NCI-H2107 (cell line): ENCODE measurements at places on chromosomes 13 and 19.

- no peak for DNase-seq
Measured at GRCh38 chr13:46232281-46232680, 20.6 kb downstream of the LRRC63 start.

DNA sequence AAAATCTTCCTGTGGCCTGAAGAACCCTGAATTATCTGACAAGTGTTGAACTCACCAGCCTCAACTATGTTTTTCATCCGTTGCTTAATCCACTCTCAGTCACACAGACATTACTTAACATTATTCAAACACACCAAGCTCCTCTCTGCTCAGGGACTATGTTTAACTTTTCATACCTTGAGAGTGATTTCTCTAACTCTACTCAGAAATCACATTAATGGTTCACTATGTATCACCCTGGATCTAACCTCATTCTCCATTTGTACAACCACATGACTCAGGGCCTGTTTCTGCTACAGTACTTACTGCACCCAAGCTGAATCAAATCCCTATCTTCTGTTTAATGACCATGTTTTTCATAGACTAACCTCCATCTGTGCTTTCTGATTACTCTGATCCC is 553.7 kb upstream of the PRR20A start:
- DNase-seq: no peak

DNA sequence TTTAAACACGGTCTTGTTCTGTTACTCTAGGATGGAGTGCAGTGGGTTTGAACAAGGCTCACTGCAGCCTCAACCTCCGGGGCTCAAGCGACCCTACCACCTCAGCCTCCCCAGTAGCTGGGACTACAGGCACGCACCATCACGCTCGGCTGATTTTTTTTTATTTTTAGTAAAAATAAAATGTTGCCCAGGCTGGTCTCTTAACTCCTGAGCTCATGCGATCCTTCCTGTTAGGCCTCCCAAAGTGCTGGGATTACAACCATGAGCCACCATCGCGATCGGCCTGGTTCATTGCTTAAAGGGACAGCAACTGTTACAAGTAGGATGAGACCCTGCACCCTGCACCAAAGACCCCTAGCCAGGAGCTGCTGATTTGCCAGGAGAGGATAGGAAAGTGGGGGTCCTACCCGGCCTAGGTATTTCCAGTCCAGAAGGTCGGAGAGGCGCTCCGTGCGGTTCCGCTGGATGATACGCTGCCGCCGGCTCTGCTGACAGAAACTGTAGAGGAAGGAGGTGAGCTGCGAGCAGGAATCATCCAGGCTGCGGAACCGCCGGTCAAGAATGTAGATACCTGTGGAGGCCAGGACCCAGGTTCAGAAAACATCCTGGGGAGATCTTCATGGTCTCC is 5.1 kb downstream of the FTL start:
- DNase-seq: no peak

DNA sequence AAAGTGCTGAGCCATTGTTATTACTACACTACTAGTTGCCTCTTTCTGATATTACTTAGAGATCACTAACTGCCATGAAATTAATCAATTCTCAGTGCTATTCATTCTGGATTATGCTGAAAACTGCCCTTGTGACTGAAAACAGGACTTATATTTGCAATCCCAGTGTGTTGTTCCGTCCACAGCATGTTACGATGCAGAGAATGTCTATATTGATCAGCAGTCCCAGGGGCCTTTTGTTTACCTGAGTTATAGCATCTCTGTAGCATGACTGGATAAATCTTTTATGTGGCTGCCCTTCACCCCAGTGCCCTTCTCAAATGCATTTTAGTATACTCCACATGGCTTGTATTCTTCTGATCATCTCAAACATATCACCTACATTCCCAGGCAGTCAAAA is 251.0 kb downstream of the GPC5 start:
- DNase-seq: no peak

DNA sequence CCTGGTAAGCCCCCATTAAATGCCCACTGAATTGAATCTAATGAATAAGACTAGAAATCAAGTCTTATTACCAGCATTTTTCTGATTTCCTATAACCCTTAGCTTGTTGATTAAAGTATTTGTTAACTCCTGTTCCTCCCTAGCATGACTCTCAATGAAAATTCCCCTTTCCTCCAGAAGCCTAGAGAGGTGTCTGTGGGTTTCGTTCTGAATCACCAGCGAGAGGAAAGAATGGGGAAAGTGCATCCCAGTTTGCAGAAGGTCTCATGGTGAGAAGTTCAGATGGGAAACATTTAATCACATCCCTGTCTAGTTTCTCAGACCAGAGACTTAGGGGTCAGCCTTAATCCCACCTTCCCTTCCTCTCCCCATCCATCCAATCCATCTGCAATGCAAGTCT is 26.9 kb downstream of the POU2F2 start:
- DNase-seq: no peak

- no peak for DNase-seq
Measured at GRCh38 chr13:113584870-113585671, 518 bp downstream of the TFDP1 start.

GRCh38 chr19:2974342-2975041 is 2.9 kb upstream of the TLE6 start:
- DNase-seq: no peak

GRCh38 chr13:47945738-47946137 is 55.3 kb downstream of the SUCLA2 start:
- no peak for DNase-seq

- DNase-seq: no peak
Measured at GRCh38 chr13:22287343-22287920, 616.6 kb downstream of the FGF9 start.

DNA sequence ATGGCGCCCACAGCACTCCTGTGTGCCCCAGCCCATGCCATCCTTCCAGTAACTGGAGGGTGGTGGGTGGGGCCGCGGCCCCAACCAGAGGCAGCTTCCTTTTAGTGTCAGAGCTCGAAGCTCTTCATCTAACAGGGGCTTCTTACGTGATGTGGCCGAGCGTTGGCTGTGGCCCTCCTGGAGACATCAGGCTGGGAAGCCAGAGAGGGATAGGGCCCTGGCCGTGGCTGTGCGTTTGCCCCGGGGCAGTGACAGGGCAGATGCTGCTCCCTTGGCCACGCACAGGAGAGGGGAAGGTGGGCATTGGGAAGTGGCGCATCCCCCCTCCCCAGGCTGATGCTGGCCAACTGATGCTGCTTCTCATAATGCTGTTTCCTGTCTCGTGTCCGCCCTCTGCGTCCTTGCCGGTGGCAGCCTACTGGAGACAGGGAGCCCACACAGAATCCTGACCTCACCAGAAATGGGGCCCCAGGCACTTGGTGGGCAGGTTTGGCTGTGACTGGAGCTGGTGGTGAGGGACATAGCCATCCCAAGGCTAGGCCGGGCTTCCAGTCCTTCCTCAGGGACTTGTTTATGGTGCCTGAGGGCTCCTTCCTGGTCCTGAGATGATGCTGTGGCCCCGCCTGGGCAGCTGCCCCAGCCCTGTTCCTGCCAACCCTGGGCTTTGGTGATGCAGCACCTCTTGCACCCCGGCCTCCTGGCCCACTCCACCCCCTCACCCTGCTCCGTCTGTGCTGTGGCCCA is 34.3 kb downstream of the ATP4B start:
- DNase-seq: no peak

DNA sequence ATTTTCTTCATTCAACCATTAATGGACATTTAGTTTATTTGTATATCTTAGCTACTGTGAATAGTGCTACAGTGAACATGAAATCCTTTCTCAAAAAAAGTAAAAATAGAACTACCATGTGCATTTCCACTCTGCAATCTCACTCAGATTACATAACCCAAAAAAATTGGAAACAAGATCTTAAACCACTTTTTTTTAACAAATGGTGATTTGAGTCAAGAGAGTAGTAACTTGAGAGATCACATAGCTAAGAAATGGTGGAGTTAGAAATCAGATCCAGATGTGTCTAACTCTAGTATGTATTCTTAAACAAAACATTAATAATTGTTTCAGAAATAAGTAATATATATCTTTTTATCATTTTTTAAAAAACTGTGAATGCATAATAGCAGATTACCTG is 318.3 kb upstream of the SGCG start:
- no peak for DNase-seq

DNA sequence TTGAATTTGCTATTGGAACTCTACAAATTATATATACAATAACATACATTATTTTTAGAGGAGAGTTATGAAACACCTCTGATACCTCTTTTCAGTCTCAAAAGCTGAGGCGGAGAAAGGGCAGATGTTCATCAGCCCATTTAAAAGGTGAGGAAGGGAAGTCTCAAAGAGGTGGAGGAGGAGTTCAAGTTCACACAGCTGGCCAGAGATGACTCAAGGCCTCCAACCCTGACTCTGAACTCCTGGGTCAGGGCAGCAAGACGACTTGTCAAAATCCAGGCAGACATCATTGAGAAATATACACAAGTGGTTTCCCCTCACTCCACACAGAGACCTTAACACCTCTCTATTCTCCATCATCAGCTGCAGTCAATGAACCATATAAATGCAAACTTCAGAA is 2.1 kb downstream of the SIAH3 start:
- DNase-seq: no peak

DNA sequence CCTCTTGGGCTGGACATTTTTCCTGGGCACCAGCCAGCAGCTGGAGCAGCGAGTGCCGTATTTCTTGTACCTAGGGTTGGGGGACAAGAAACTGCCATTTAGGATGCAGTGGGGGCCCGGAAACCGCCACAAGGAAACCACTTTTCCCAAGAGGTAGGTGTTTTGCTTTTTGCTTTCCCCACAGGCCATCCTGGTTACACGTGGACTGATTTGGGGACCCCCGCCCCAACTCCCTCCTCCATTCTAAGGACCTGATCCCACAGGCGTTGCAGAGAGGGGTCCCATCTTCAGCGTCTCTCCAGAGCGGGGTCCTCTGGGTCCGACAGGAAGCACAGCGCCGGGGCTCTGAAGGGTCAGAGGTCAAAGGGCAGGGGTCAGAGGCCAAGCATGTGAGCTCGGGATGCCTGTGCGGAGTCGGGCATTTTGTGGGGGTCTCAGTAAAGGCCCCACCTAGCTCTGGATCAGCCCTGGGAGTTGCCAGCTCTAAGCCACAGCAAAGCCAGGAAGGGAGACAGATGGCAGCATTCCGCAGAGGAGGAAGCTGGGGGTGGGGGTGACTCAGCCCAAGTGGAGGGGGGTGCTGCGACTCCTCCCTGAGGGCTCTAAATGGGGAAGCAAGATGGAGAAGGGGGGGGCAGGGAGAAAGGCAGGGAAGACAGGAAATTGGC is 4.3 kb downstream of the ZGLP1 start:
- DNase-seq: no peak

DNA sequence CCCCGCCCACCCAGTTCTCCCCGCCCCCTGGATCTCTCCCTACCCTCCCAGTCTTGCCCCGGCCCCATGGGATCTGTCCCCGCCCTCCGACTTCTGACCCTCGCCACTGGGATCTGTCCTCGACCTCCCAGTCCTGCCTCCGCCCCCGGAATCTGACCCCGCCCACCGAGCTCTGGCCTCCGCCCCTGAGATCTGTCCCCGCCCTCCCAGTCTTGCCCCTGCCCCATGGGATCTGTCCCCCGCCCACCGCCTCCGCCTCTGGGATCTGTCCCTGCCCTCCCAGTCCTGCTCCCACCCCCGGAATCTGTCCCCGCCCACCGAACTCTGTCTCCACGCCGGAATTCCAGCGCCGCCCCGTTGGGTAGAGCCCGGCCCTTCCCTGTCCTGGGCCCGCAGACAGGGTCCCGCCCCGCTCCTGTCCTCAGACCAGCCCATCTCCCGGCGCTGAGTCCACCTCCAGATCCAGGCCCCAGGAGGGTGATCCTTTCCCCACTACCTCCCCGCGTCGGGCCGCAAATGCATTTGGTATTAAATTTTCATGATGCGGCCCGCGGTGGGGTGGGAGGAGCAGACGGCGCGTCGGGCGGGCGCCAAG is 1.5 kb upstream of the SLC17A7 start:
- no peak for DNase-seq

DNA sequence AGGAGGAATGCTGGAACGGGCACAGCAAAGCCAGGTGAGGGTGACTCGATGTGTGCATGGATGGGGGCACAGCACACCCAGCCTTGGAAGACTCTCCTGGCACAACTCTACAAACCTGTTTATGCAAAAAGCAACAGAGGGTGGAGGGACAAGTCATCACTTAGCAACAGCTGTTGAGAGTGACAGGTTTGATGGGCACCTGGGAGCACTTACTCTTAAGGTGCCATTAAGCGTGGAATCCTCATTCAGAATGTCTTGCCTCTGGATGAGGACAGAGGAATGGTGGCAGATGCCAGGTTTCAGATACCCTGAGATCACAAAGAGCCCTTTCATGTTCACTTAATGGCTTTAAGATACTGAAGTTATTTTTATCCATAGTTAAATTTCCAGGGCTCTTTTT is 97.0 kb downstream of the DCT start:
- no peak for DNase-seq

- DNase-seq: no peak
Measured at GRCh38 chr13:99689955-99690354, 188.7 kb downstream of the TM9SF2 start.

GRCh38 chr19:32318884-32319520 is 26.4 kb upstream of the ZNF507 start:
- DNase-seq: no peak

- DNase-seq: no peak
Measured at GRCh38 chr19:35592226-35592625, 6.3 kb downstream of the PMIS2 start.

DNA sequence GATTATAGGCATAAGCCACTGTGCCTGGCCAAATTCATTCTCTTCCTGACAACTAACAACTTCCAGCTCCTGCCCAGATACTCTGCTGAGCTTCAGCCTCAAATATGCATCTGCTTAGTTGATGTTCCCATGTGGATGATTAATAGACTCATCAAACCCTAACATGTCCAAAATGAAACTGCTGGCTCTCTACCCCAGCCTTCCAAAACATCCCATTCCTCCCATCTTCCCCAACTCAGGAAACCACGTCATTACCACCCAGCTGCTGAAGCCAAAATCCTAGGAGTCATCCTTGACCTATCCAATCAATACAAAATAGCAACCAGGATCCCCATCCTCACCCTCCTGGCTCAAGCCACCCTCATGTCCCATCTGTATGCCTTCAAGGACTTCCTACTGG is 20.9 kb downstream of the POU2F2 start:
- no peak for DNase-seq

GRCh38 chr13:57820924-57821323 is 189.4 kb downstream of the PCDH17 start:
- DNase-seq: no peak

DNA sequence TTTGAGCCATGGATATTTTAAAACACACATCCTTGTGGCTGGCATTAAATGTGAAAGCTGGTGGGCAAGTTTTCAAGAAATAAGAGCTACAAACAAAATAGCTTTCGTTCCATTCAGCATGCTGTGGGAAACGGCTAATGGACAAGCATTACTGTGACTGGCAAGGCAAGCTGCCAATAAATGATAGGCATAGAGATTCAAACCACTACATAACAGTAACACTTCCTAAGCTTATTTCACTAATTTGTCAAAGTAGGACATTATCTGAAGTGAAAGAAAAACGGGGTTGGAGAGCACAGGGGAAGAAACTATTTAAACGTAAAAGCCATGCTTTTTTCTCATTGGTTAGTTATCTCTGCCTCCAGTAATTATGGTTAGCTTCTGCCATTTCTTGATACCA is 26.0 kb downstream of the OBI1 start:
- no peak for DNase-seq
